ENCODE measurements at places on chromosomes 2 and 18.

GRCh38 chr2:168529054-168529833 is 73.2 kb downstream of the CERS6 start:
- DNase-seq, result no peak

- DNase-seq, result no peak
These were observed 483.8 kb upstream of the REG3G start for GRCh38 chr2:78541451-78542267.

DNA sequence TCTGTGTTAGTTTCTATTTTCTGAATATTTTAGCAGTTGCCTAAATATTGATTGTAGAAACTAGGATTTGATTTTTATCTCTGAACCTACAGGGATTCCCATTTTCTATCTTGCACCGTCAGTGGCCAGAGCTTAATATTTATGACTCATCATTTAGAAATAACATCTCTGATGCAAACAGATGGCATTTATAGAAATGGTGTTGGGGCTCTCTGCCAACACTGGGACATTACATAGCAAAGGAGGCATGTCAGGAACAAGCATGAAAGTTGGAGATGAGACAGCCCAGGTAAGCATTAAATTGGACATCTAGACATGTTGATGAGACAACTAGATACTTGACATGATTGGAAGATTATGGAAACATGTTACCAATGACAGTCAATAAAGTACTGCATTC is 165.3 kb upstream of the SYT4 start:
- no peak for DNase-seq

- DNase-seq, result no peak
These were observed 65.8 kb upstream of the PNPT1 start for GRCh38 chr2:55759271-55759921.

DNA sequence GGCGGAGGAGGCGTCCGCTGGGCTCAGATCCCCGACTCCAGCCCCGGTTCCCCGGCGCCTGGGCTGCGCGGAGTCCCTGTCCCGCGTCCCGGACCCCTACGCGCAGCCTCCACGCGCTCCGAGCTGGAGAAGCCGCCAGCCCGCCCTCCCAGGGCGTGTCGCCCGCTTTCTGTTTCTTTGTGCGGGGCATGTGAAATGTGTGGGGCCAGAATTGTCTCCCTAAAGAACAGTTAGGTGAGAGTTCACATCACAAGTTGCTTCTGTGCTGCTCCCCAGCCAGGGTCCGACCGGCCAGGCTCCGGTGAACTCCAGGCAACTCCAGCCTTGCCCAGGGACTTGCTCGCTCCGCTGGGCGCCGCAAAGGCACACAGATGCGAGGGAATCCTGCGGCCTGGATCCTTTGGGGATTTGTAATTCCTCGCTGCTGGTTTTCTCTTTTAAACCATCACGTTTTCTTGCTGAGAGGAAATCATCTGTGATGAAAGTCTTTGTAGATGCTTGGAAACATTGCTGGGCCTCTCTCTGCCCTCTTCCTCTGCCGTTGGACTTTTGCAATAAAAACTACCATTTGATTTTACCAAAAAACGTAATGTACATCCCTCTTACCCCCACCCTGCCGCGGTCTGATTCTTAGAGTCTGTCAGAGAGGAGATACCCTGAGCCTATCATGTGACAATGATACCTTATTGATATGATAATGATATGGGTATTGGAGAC is 631 bp downstream of the GYPC start:
- peak; percentile 38 for DNase-seq

All from CD4-positive, alpha-beta T cell treated with Interleukin-21 for 1 hour (primary cell).